Fibroblast of villous mesenchyme (primary cell): ENCODE measurements at places on chromosomes 2 and 18.

- no peak for DNase-seq
Observed at GRCh38 chr2:216761133-216761532, 65.8 kb upstream of the IGFBP5 start.

- DNase-seq: no peak
Observed at GRCh38 chr18:24268784-24269550, 128.7 kb downstream of the OSBPL1A start.

GRCh38 chr2:160842286-160842685 is 317.9 kb upstream of the TANK start:
- no peak for DNase-seq

DNA sequence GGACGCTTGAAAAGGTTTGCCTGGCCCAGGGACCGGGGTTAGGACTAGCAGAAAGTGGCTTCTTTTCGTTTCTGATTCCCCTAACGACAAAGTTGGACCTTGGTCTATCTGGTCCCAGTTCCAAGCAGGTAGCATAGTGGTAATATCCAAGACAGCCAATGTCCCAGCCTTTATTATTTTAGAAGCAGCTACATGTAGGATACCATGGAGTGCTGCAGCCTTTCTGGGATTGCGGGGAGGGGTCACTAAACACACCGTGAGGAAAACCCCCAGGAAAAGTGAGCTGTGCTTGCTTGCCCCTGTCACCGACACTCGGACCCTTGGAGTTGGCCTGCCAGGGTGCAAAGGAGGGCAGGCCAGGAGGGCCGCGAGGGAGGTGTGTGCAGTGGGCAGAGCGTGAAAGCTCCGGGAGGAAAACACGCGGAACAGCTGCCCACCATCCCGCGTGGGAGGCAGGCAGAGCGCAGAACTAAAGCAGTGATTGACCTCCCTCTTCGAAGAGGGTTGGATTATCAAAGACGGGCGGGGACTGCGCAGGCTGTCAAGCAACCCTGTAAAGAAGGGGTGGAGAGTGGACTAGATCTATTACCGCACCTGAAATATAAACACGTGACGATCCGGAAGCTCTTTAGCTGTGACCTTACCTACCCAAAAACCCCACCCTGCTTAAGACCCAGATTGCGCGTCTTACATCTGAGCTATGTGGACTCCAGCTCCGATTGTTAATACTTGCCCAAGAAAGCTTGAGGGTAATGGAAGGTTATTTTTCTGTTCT is 624 bp upstream of the MAP4K3 start:
- peak; percentile 32 for DNase-seq

- no peak for DNase-seq
Observed at GRCh38 chr2:64655018-64655664, 1.4 kb upstream of the SERTAD2 start.
